ENCODE measurements at places on chromosomes 2 and 18. TPM values are rescaled to one million over a fixed set of nuclear protein-coding genes. Genes with fewer than 3 reads are reported as not detected.
A peak's percentile ranks its signal among the peaks of the same experiment; 100 is the strongest.

DNA sequence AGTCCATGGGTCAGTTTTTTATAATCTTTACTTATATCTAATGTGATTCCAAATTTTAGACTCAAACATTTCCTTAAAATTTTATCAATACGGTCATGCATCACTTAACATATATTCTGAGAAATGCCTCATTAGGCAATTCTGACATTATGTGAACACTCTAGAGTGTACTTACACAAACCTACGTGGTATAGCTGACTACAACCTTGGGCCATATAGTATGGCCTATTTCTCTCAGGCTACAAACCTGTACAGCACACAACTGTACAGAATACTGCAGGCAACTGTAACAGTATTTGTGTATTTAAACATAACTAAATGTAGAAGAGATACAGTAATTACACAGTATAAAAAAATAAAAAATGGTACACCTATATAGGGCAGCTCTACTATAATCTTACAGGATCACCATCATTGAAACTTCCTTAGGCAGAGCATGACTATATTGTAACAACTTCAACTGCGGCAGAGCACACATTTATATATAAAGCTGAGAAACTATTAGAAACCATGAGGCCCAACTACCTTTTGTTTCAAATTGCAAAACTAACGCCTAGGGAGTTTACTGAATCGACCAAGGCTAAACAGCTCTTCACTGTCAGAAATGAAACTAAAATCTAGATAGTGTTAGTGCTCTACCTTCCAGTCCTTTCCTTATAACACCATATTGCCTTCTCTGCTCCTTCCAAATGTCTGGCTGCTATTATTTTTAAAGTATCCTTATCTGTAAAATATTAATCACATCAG lies 6.9 kb downstream of the YES1 start:
- DNase-seq = no peak

- DNase-seq = peak; percentile 5
Observed at GRCh38 chr2:64525317-64525613, 1.1 kb downstream of the AFTPH start.

Gene SCN3A
- total RNA-seq = 0.33 TPM

- DNase-seq = no peak
Observed at GRCh38 chr2:157251932-157252331, 5.6 kb upstream of the GALNT5 start.

DNA sequence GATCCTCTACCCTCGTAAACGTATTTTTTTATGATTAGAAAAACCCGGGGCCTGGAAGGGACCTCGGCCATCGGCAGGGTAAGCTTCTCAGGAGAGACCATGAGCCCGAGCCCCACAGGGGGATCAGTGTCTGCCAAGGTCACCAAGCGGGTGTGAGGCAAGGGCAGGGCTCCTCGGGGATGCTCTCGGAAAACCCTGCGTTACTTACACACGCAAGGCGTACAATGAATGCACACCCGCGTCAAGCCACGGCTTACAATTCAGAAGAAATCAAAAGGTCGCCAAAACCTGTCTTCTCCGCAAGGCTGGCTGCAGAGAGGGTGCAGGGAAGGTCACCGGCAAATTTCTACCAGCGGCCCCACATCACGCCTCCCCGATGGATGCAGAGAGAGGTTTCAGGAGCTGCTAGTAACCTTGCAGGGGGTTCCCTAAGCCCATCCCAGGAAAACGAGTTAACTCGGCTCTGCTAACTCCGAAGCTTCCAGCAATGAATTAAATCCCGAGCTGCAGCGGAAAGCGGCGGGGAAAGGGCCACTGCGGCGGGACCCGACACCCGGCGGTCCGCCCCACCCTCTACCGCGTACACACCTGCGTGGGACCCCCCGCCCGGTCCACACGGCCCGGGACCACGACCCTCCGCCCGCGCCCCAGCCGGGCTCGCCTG lies 638 bp downstream of the ST3GAL5 start:
- DNase-seq = no peak

- no peak for DNase-seq
Observed at GRCh38 chr2:59691518-59692190, 861.8 kb downstream of the BCL11A start.

DNA sequence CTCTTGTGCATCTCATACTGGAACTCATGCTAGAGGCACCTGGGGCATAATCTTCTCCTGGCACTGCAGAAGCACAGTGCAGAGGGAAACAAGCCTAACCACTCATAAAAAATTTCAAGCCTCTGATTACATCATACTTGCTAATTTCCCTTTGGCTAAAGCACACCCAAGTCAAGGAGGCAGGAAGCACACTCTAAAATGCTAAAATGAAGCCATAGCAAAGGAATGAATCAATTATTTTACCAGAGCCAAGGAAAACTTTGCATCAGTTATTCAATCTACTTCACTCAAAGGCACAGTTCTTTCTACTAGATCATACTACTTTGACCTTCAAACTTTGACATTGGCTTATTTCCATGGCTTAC lies 79.6 kb upstream of the SPOPL start:
- DNase-seq = peak; percentile 68

GRCh38 chr2:55269645-55269990 lies 587 bp upstream of the MTIF2 start:
- peak; percentile 14 for DNase-seq

Gene DHRS9
- total RNA-seq = not detected

GRCh38 chr2:43349904-43350303 lies 123.5 kb upstream of the ZFP36L2 start:
- no peak for DNase-seq

DNA sequence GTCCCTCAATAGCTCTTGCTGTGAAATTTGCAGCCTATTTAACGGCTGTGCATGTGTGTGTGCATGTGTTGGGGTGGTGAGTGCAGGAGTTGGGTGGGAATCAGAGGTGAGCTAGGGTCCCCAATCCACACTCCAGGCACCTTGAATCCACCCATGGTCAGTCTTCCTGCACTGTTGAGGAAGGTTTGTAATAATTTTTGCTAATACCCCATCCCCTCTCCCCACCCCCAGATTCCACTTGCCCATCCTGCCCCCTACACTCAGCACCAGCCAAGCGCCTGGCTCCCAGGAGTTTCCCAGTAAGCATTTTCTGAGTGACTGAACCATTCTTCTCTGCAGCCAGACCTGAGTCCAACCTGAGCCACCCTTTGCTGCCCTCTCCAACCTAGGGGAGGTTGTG lies 208.4 kb upstream of the RAB12 start:
- DNase-seq = no peak

GRCh38 chr18:74803117-74803516 lies 205.4 kb downstream of the ZNF407 start:
- DNase-seq = no peak

Gene NBEAL1
- 38.0 TPM for total RNA-seq

GRCh38 chr2:173117678-173118077 lies 42.0 kb downstream of the MAP3K20 start:
- peak; percentile 16 for DNase-seq

DNA sequence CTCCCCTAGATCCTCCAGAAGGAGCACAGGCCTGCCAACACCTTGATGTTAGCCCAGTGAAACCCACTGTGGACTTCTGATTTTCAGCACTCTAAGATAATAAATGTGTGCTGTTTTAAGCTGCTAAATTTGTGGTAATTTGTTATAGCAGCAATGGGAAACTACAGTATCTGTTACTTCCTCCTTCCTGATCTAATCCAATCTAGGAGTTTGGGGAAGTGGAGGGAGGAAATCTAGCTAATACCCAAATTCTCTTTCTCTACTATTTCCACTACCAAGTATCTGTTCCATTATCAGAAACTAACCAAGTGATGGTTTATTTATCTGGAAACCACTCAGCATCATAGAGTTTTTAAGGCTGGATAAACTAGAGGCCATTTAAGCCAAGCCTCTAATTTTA lies 64.9 kb downstream of the AFF3 start:
- DNase-seq = no peak
